Dermis lymphatic vessel endothelial cell (primary cell): ENCODE measurements at places on chromosomes 2 and 18. TPM values are rescaled to one million over a fixed set of nuclear protein-coding genes. Genes with fewer than 3 reads are reported as not detected.

Gene FOXI3
- not detected in 2 replicates for total RNA-seq

Gene EVX2
- total RNA-seq = not detected in 2 replicates

Gene CPSF3
- total RNA-seq = 31.5 and 39.1 TPM in 2 replicates

Gene LYPD6B
- total RNA-seq = 0.11 TPM in 1 of 2 replicates, not detected in the other

Gene TMEM37
- not detected in 2 replicates for total RNA-seq

Gene NCKAP5
- total RNA-seq = 0.09 and 0.11 TPM in 2 replicates
